ENCODE measurements at places on chromosomes 2 and 18.
A peak's percentile ranks its signal among the peaks of the same experiment; 100 is the strongest.

DNA sequence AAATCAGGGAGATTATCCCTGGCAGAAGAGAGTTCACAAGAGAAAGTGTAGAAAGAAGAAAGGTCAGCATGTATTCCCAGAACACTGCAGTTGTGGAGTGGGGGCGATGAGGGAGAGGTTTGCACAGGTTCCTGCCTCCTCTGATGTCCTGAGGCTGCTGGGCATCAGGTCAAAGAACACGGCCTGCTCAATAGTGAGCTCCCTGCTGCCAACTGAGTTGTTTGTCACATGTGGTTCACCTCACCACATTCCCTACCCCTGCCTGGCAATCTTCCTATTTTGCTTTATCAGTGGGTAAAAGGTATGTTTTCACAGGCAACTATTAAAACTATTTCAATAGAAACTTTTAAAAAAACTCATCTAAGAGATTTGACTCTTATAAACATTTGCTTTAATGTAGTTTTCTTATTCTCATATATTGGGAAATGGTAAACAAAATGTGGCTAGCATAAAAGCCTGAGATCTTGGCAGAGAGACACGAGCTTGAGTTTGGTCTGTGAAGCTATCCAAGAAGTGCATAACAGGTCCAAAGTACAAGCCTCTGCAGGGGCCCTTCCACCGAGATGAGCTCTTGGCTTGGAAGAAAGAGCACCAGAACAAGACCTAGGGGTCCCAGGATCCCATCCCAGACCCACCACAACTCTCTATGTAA is 123.9 kb upstream of the SRD5A2 start:
- no peak for DNase-seq

DNA sequence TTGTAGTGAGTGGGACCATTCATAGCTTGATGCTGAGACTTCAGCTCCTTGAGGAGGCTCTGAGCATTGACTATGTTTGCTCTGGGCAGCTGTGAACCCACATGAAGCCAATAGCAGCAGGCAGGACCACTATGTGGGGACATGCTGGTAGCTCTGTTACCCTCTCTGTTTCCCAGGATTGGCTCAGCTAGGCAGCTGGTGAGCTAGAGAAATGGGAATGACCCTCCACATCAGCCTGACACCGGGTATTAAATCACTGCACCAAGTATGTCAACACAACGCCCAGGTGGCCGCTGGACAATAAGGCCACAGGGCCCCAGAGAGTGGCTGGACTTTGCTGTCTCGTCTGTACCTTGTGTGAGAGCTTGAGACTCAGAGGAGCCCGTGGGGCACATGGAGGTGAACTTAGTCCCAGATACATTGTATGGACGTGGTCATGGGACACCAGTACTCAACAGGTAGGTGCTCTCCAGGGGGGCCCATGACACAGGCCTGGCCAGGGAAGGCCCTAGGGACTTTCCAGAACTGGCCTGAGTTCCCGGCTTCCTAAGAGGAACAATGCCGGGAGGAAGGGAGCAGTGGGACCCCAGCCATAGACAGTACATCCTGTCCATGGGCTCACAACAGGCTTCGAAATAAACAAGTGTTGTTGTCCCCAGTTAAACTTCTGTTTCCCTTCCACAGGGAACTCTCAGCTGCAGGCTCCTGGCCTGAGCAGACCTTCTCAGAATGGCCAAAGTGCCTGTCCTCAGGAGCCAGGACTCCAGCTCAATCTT is 35.2 kb downstream of the HS1BP3 start:
- no peak for DNase-seq

- no peak for DNase-seq
Measured at GRCh38 chr2:97935719-97936161, 60.0 kb downstream of the TMEM131 start.

DNA sequence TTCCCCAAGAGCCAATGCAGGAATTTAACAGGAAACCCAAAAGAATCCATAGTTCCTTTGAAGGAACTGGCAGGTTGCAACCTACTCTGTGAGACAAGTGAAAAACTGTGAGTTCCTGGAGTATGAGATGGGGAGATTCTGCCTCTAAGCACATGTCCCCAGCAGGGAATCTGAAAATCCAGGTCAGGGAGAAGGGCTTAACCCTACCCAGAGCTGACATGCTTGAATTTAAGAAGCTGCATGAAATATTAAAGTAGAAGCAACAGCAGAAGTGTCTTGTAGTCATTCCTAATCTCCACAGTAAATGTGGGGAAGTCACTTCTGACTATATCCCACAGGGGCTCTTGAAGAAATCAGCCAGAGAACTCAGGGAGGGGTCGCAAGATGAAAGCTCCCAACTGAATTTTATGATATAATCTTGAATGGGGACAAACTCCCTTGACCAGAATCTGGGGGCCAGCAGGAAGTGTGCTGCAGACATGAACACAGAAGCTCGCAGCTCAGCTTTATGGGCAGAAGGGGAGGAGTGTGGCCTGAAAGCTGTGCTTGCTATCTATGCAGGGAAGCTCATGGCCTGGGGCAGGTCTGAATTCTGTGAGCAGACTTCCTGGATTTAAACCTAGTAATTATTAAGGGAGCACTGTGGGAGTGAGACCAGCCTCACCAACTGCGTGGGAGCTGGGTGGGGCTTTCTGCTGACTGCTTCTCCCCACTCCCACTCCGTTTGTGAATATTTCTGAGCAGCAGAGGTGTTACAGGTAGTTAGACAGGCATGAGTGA is 184.1 kb upstream of the KYNU start:
- DNase-seq, result no peak

DNA sequence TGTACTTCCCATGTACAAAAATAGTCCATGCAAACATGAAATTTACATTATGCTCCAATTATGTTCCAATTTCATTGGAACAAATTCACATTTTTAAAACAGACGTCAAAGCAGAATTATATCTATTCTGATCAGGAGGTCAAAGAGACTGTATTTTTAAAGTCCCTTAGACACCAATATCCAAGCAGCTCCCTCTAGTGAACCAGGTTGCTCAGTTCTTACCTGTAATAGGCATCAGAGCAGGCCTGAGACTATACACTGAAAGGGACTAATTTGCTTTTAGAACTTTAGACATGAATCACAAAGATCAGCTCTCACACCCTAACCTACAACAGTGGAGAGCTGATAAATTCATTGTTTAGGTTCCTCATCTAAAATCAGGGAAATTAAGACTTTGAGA is 273.9 kb downstream of the MBD2 start:
- DNase-seq, result no peak

GRCh38 chr2:38740851-38741731 is 10.1 kb downstream of the SRSF7 start:
- DNase-seq, result no peak

DNA sequence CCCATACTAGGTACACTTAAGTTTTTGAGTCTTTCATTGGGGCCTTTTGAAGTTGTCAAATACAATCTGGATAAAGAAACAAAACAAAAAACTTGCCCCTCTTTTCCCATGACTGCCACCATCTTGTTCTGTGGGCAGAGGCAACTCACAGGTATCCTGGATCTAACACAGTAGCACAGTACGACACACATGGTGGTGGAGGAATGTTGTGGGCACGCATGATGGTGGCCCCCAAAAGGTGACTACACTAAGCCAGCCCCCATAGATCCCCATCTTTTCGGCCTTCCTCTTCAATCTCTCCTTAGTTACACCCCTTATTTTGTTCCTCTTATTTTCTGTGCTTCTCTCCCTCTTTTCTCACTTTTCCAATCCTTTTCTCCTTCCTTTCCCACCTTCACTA is 4.5 kb upstream of the STPG4 start:
- DNase-seq, result no peak

DNA sequence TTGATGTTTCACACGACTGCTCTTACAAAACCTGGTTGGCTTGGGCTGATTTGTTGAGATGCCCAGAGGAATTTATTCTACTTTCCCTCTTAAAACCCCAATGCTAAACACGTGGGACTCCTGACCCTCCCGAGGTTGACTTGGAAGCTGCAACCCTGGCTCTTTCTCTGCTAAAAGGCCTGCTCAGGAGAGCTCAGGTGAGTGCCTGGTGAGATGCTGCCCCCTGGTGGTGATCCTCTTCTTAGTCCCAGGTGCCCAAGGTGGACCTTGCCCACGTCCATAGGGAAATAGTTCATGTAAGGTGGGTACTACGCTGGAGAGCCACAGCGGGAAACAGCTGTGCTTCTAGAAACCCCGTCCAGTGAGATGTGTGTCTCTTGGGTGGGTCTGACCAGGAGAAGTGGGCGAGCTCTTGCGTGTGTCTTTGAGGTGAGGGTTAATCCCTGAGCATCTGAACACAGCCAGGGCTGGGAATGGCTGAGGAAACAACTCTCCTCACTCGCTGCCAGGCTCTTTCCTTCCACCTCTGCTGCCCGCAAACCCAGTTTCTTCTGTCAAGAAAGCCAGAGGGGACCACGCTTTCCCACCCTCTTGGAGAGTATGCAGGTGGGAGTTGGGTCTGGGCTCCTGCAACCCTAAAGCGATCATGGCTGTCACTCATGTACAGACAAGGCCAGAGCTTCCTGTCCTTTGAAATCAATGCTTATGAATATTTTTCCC is 25.5 kb upstream of the PXDN start:
- DNase-seq, result peak; percentile 46

GRCh38 chr2:145765874-145766273 is 1246.0 kb upstream of the ZEB2 start:
- no peak for DNase-seq

DNA sequence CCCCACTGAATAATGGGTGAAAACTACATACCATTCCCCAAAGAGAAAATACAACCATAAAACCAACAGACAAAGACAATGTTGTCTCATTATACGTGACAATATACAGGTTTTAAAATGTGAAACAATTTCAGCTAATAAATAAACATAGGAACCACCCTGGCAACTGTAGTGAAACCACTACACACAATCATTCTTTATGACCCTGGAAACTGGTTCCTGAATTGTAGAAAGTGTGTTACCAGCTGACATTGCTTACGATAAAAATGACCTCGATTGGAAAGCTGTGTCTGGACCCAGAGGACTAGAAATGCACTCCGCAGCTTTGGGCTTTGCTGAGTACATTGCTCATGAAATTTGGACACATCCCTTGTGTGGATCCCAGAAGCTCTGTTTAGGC is 73.9 kb upstream of the LPIN2 start:
- no peak for DNase-seq

- no peak for DNase-seq
Measured at GRCh38 chr2:3725002-3725401, 21.6 kb downstream of the DCDC2C start.

DNA sequence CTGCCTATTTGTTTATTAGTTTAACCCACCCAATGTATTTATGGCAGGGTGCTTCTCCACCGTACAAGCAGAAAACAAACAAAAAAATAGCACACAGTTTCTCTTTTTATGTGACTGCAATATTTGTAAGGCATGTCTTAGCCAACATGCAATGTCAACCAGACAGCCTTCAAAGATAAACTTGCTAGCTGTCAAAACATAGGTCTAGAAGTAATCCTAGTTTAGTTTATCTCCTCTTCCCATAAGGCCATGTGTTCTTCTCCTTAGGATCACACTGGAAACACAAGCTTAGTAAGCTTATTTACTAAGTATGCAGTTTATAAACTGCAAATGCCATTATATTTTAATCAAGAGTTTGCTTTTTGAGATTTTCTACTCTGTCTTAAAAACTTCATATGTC is 75.6 kb downstream of the LDAH start:
- no peak for DNase-seq

GRCh38 chr2:216436383-216436782 is 24.1 kb downstream of the SMARCAL1 start:
- DNase-seq, result no peak

- DNase-seq, result no peak
Measured at GRCh38 chr2:10919771-10920621, 8.3 kb downstream of the KCNF1 start.

- peak; percentile 7 for DNase-seq
Measured at GRCh38 chr2:11073251-11073650, 82.0 kb upstream of the SLC66A3 start.

GRCh38 chr2:238097988-238098871 is 1.9 kb upstream of the ESPNL start:
- no peak for DNase-seq

GRCh38 chr2:16188261-16188890 is 248.0 kb downstream of the MYCN start:
- DNase-seq, result no peak

DNA sequence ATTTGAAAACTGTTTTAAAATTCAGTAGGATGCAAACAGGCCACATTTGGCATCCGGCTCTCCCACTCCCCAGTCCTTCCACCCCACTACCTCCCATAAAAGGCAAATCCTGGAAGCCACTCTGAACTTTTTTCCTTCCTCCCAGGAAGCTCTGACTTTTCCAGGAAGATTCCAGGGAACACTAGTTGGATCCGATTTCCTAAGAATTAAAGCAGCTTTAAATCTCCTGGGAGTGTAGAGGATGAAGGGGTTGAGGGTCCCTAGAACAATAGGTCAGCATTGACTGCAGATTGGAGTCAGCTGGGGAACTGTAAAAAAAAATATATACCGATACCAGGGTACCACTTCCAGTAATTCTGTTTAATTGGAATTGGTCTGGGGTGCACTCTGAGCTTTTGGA is 76.9 kb downstream of the CRIM1 start:
- no peak for DNase-seq

DNA sequence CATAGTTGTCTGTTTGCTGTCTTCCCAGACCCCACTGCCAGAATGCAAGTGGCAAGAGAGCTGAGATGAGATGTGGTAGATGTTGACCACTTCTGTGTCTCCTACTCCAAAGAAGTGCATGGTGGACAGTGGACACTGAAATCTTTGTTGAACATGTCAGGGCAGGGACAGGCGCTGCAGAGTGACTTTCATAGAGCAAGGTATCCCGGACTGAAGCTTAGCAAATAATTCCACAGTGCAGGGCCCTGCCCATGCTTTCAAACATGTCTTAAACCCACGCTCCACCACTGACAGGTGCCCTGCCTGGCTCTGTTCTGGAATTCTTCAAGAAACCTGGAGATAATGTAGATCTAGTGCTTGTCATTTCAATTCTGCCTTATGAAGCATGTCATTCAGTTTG is 470.5 kb upstream of the ID2 start:
- DNase-seq, result no peak

GRCh38 chr2:203016716-203017115 is 2.0 kb downstream of the NBEAL1 start:
- no peak for DNase-seq

GRCh38 chr2:63819765-63820717 is 21.7 kb upstream of the UGP2 start:
- DNase-seq, result no peak

DNA sequence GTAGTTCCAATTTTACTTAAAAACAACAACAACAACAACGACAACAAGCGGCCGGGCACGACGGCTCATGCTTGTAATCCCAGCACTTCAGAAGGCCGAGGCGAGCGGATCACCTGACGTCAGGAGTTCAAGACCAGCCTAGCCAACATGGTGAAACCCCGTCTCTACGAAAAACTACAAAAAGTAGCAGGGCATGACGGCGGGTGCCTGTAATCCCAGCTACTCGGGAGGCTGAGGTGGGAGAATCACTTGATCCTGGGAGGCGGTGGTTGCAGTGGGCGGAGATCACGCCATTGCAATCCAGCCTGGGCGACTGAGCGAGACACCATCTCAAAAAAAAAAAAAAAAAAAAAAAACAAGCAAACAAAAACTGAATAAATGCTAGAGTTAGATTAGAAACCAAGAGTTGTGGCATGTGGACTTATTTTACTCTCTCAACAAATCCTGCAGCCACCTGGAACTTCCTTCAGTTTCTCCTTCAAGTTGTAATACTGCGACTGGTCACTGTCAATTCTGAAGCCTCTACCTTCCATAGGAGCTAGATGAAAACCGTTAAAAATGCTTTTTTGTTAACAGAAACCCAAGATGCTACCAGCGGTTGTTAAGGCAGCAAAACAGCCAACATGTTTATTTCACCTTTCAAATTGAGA is 1.3 kb downstream of the ATP5F1A start:
- DNase-seq, result no peak

All from stimulated activated CD4-positive, alpha-beta T cell treated with anti-CD3 and anti-CD28 coated beads, Interleukin-4, amount 100 ng/mL, for 4 hours (primary cell).